Fibroblast of lung (primary cell): ENCODE measurements at places on chromosomes 2 and 18.

DNA sequence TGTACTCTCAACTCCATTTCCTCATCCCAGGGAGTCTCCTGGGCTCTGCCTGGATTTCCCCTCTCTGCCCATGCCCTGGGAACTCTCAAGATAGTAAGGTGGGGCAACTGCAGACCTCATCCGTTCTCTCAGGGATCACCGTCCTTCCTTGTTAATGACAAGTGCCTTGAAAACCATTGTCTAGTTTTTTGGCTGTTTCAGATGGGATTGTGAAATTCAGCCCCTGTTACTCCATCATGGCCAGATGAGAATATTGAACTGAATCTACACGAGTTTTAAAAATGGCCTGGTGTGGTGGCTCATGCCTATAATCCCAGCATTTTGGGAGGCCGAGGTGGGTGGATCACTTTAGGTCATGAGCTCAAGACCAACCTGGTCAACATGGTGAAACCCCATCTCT is 665 bp upstream of the HRH4 start:
- no peaks in the 10 kb centered on the region for H3K4me1 ChIP-seq
- no peak overlapping the region for H3K27ac ChIP-seq
- H3K36me3 ChIP-seq = no peaks in the 10 kb centered on the region
- DNase-seq = no peak
- no peak overlapping the region for H3K4me3 ChIP-seq

GRCh38 chr2:104415284-104415683 is 438.6 kb upstream of the POU3F3 start:
- H3K36me3 ChIP-seq = no peaks in the 10 kb centered on the region
- no peak overlapping the region for H3K27ac ChIP-seq
- no peaks in the 10 kb centered on the region for H3K27me3 ChIP-seq
- no peaks in the 10 kb centered on the region for H3K4me1 ChIP-seq
- no peak for DNase-seq

DNA sequence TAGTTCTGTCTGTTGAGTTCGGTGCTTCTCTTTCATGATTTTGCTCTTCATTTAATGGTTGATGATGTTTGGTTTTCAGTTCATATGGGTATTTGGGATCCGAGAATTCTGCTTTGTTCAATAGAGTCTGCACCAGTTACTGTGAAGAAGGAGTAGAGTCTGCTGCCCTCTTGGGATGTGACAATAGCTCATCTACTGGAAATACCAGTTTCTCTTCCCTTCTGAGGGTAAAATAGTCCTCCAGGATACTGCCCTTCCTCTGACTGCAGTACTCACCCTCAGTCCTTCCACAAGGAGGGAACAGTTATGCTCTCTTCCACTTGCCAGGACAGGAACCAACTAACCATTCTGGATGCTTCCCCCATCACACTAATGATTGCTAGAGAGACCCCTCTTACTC is 12.5 kb upstream of the TNFAIP6 start:
- no peak for DNase-seq
- H3K4me1 ChIP-seq = no peaks in the 10 kb centered on the region
- H3K36me3 ChIP-seq = no peaks in the 10 kb centered on the region
- H3K27ac ChIP-seq = no peak overlapping the region

DNA sequence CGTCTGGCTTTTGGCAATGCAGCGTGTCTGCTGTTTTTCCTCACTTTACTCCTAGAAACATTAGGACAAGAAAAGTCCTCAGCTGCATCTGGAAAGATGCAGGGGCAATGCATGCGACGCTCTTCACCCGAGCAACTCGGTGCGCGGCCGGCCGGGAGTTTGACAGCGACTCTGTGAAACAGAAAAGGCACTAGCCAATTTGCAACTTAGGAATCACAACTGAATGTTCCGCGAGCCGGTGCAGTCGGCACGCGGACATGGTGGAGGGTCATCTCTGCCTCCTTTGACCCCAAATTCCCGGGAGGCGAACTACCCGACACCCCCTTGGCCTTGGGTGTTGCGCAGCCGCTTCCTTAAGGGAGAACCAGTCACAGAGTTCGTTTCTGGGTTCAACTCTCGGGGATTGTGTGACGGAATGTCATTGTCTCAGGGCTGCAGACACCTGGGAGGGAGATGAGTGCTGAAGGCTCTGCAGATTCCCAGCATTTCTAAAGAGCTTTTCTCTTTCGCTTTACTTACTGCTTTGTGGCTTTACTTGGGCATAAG is 9.8 kb downstream of the NR4A2 start:
- peaks cover 2% of the 10 kb centered on the region for H3K27me3 ChIP-seq
- H3K36me3 ChIP-seq = no peaks in the 10 kb centered on the region
- H3K27ac ChIP-seq = no peak overlapping the region
- peaks cover 3% of the 10 kb centered on the region for H3K4me1 ChIP-seq
- DNase-seq = no peak
